IMR-90 (cell line): ENCODE measurements at places on chromosomes 11 and 22. TPM values are rescaled to one million over a fixed set of nuclear protein-coding genes. Genes with fewer than 3 reads are reported as not detected.

DNA sequence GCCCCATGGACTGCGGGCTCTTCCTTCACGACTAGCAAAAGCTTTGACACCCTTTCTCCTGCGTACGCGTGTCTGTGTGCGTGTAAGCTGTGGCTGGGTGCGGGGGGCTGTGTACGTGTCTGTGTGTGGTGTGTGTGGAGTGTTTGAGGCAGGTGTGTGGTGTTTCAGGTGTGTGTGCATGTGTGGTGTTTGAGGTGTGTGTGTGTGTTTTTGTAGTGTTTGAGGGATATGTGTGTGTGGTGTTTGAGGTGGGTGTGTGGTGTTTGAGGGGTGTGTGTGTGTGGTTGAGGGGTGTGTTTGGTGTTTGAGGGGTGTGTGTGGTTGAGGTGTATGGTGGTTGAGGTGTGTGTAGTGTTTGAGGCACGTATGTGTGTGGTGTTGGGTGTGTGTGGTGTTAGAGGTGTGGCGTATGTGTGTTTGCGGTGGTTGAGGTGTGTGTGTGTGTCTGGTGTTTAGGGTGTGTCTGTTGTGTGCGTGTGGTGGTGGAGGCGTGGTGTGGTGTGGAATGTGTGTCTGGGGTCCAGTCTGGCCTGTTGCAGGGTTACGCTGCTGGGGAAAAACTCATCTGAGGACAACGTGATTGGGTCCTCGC, 687 bp upstream of the ARSA start:
- peaks cover 9% of the 10 kb centered on the region; the same call in 1 of the 2 replicates for H3K4me1 ChIP-seq
- no peak for DNase-seq
- peak overlapping the region; percentile 16 for H3K27ac ChIP-seq
- H3K4me3 ChIP-seq = peak overlapping the region; percentile 89
- H3K36me3 ChIP-seq = peaks cover 2% of the 10 kb centered on the region; the same call in 1 of the 2 replicates

DNA sequence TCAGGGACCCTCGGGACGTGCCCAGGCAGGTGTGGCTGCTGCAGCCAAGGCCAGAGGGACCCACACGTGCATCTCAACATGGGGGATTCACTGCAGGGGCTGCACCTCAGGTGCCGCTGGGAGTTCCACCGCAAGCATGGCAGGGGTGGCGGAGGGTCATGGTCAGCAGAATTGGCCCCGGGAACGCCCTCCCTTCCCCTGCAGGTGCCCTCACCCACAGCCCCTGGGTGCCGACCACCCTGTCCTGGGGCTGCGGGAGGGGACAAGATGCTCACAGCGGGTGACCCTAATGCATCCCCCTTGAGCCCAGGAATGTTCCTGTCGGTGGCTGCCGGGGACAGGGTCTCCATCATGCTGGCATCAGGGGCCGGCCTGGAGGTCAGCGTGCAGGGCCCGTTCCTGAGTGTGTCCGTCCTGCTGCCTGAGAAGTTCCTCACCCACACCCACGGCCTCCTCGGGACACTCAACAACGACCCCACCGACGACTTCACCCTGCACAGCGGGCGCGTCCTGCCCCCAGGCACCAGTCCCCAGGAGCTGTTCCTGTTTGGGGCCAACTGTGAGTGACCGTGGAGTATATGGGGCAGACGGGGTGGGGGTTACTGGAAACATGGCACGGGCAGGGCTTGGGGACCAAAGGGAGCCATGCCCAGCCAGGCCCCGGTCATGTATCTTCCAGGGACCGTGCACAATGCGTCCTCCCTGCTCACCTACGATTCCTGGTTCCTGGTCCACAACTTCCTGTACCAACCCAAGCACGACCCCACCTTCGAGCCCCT, 5.8 kb downstream of the SUSD2 start:
- no peak overlapping the region for H3K27ac ChIP-seq
- no peak overlapping the region for H3K4me3 ChIP-seq
- H3K4me1 ChIP-seq = peaks cover 10% of the 10 kb centered on the region
- H3K27me3 ChIP-seq = no peaks in the 10 kb centered on the region
- H3K36me3 ChIP-seq = no peaks in the 10 kb centered on the region
- DNase-seq = no peak

GRCh38 chr11:68521969-68522652, 61.6 kb downstream of the PPP6R3 start:
- no peak overlapping the region for H3K27ac ChIP-seq
- H3K27me3 ChIP-seq = no peaks in the 10 kb centered on the region
- H3K4me3 ChIP-seq = no peak overlapping the region
- DNase-seq = peak; percentile 18

DNA sequence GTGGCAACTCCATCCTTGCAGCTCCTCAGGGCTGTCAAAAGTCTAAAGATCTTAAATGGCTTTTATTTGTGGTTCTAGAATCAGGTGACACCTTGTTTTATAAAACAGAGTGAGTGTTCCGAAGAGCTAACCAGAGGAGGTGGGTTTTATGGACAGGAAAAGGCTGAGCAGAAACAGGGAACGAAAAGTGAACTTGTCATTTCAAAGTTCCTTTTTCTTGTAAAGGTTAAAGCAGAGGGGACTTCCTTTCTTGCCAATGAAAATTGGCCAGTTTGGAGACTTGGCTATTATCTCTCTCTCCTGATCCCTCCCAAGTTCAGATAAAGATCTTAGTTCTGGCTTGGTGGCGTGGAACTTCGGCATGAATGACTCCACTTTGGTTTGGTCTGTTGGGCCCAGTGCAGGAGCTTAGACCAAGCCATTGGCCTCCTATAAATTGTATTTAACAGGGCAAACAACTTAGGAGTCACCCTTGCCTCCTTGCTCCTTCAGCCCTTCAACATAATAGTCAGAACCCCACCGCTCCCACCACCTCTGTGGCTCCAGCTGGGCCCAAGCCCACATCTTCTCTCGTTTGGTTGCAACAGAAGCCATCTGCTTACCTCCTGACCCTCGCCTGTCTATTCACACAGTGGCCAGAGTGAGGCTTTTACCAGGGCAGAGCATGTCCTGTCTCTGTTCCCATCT, 102.4 kb upstream of the THY1 start:
- H3K4me1 ChIP-seq = no peaks in the 10 kb centered on the region
- no peaks in the 10 kb centered on the region for H3K36me3 ChIP-seq
- H3K4me3 ChIP-seq = no peak overlapping the region
- H3K27ac ChIP-seq = no peak overlapping the region
- no peak for DNase-seq

GRCh38 chr11:47915783-47916182, 64.6 kb upstream of the PTPRJ start:
- H3K27ac ChIP-seq = no peak overlapping the region
- H3K27me3 ChIP-seq = no peaks in the 10 kb centered on the region
- H3K4me3 ChIP-seq = no peak overlapping the region

DNA sequence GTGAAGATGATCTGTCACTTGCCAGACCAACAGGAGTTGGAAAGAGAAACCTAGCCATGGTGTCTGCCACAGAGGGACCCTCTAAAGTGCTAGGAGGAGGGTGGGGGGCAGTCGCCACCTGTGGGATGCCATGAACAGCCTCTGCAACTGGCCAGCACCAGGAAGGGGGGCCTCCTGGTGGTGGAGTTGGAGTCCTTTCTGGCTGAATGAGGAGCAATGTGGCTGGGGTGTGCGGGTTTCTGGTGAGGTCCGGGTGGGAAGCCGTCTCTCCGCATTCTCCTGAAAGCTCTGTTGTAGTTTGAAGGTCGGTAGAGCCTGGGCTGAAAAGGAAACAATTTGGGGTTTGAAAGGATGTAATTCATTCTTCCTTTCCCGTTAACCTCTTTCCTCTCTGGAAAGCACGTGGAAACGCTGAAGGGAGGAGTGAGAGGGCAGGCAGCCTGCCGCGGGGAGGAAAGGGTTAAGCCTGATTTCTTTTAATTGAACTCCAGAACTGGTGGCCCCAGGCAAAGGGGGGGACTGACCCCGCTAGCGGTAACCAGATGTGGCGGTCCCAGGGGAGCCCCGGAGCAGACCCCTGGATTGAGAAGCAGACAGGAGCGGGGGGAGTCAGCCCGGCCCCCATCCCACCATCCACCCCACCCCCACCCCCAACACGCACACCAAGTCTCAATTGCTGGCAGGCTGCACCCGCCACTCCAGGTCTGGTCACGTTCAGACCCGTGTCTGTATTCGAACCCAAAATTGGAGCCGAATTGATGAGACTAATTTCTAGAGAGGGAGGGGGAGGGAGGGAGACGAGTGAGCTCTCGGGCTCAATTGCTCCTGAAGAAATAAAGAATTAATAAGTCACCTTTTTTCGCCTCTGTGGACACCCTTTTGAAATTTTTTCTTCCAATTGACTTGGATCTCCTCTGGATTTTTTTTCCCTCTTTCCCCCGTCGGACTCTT, 1.8 kb upstream of the FLI1 start:
- H3K4me3 ChIP-seq = no peak overlapping the region
- H3K27me3 ChIP-seq = peaks cover 43% of the 10 kb centered on the region
- no peaks in the 10 kb centered on the region for H3K36me3 ChIP-seq
- H3K27ac ChIP-seq = no peak overlapping the region

GRCh38 chr11:130314184-130314749, 450 bp downstream of the ZBTB44 start:
- peaks cover 6% of the 10 kb centered on the region; the same call in 1 of the 2 replicates for H3K4me1 ChIP-seq
- no peaks in the 10 kb centered on the region for H3K36me3 ChIP-seq
- H3K27me3 ChIP-seq = no peaks in the 10 kb centered on the region
- H3K27ac ChIP-seq = peak overlapping the region; percentile 82
- peak; percentile 1 for DNase-seq
- H3K4me3 ChIP-seq = peak overlapping the region; percentile 99

DNA sequence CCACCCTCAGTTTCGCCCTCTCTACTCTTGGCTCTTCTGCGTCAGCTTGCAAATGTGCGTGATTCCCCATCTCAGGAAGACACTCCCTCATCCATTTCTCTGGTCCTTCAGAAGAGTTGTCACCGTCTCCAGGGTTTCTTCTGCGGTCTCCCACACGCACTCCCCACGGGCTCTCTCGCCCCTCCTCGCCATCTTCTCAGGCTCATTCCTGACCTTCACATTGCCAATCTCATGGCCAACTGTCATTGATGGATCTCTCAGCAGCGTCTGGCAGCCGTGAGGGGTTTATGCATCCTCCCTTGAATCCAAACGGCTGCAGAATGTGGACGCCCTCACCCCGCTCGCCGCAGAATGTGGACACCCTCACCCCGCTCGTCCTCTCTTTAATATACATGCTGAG, 10.5 kb downstream of the SYNGR1 start:
- H3K4me3 ChIP-seq = no peak overlapping the region
- H3K4me1 ChIP-seq = peaks cover 8% of the 10 kb centered on the region; the same call in 1 of the 2 replicates
- peaks cover 5% of the 10 kb centered on the region for H3K36me3 ChIP-seq
- H3K27ac ChIP-seq = no peak overlapping the region
- no peak for DNase-seq
- no peaks in the 10 kb centered on the region for H3K27me3 ChIP-seq

- no peak overlapping the region for H3K4me3 ChIP-seq
- DNase-seq = no peak
- no peaks in the 10 kb centered on the region for H3K36me3 ChIP-seq
- no peak overlapping the region for H3K27ac ChIP-seq
- H3K27me3 ChIP-seq = no peaks in the 10 kb centered on the region
These were observed 31.6 kb upstream of the ME3 start for GRCh38 chr11:86703987-86704386.

GRCh38 chr22:48690583-48691317, 1136.9 kb downstream of the BRD1 start:
- H3K4me1 ChIP-seq = no peaks in the 10 kb centered on the region
- no peak for DNase-seq
- H3K36me3 ChIP-seq = no peaks in the 10 kb centered on the region
- no peaks in the 10 kb centered on the region for H3K27me3 ChIP-seq

- H3K27me3 ChIP-seq = no peaks in the 10 kb centered on the region
- no peak overlapping the region for H3K4me3 ChIP-seq
- peaks cover 10% of the 10 kb centered on the region for H3K4me1 ChIP-seq
- H3K27ac ChIP-seq = no peak overlapping the region
These were observed 2.6 kb downstream of the NAP1L4 start for GRCh38 chr11:2989551-2989950.

GRCh38 chr11:97683733-97684132, 1293.9 kb downstream of the JRKL start:
- H3K27ac ChIP-seq = no peak overlapping the region
- no peak for DNase-seq
- no peaks in the 10 kb centered on the region for H3K36me3 ChIP-seq
- no peak overlapping the region for H3K4me3 ChIP-seq

DNA sequence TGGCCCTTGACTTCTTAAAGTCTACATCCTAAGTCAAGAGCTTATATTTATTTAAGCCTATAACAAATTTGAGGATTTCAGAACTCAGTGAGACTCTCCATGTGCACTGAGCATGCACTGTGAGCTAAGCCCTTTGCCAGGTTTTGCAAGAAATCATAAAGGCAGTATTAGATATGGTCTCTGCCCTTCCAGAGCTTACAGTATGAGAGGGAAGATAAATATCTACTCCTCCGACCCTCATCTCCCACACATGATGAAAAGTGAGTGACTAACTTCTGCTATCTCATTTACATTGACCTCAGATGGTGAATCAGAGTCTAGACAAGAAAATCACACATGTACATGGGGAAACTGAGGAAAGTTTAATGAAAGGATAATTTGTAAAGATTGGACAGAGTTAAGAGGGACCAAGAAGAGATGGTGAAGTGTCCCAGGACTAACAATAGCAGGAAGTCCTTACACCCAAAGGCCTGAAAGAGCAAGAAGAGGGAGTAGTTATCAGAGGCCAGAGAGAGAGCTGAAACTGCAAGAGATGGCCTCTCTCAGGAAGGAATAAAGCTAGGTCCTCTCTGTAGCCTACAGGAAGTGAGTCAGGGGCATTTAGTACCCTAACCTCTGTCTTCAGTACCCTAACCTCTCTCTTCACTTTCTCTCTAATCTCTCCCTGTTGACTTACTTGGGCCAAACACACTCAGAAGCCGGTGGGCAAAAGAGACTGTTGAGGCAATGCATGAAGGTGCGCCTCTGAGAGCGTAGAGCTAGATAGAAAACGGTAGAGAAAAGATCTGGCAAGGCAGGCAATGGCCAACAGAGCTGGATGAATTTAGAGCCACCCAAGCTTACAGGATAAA, 23.0 kb upstream of the BLID start:
- peaks cover 25% of the 10 kb centered on the region for H3K36me3 ChIP-seq
- no peak overlapping the region for H3K4me3 ChIP-seq
- H3K27ac ChIP-seq = peak overlapping the region; percentile 88
- no peaks in the 10 kb centered on the region for H3K27me3 ChIP-seq

DNA sequence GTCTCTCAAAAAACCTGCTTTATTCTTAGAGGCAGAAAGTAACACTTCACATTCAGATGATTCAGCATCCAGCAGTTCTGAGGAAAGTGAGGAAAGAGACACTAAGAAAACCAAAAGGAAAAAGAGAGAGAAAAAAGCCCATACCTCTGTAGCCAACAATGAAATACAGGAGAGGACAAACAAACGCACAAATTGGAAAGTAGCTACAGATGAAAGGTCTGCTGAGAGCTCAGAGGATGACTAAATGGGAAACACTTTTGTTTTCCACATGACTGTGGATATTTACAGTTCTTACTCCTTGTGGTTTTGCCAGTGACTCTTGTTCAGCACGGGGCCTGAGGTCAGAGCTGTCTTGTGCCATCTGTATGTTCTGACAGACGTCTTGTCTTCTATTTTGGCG, 3.8 kb downstream of the TIMM8B start:
- peaks cover under 1% of the 10 kb centered on the region; the same call in 1 of the 2 replicates for H3K4me1 ChIP-seq
- no peaks in the 10 kb centered on the region for H3K27me3 ChIP-seq
- H3K36me3 ChIP-seq = peaks cover 22% of the 10 kb centered on the region

Gene PYGM
- under 0.01 and 0.18 TPM in 2 replicates for total RNA-seq

Gene LMO2
- total RNA-seq = not detected in 2 replicates

Gene CRYBB3
- total RNA-seq = not detected in 2 replicates
